Stimulated activated CD8-positive, alpha-beta memory T cell treated with anti-CD3 and anti-CD28 coated beads, Interleukin-7, amount 100 ng/mL, for 1 hour (primary cell): ENCODE measurements at places on chromosomes 4 and X.

DNA sequence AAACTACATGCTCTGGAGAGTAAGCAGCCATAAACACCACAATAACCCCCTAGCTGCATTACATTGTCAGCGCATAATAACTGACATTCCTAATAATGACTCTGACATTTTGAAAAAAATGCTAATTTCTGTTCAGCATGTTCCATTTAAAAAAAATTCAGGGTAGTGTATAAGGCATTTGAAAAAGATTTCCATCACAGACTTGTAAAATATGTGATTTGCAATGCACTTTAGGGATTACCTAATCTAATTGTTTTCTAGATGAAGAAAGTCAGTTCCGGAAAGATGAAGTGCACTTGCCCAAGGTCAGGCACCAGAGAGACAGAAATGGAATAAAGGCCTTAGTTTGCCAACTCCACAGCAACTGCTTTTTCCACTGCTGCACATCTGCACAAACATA, 55.3 kb downstream of the FANCB start:
- no peak for DNase-seq

- DNase-seq: no peak
Measured at GRCh38 chr4:183408796-183409195, 35.6 kb upstream of the CDKN2AIP start.

GRCh38 chr4:140255467-140255866, 101.5 kb upstream of the MAML3 start:
- DNase-seq: no peak

DNA sequence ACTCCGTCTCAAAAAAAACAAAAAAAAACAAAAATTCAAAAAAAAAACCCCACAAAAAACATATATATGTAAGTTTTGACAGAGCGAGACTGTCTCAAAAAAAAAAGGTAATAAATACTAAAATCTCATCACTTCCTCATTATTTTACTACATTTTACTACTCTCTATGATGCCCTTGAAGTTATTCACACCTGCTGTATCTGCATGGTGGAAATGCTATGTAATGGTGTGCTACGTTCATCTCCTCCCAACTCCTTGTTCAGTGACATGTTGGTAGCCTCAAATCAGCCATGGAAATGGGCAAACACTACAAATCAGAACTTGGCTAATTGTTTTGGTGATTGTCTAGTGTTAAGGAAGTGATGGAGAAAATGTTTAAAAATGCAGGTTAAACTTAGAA, 11.8 kb downstream of the RPS4X start:
- no peak for DNase-seq

GRCh38 chr4:45776146-45776545, 347.7 kb downstream of the GABRG1 start:
- no peak for DNase-seq

- no peak for DNase-seq
Measured at GRCh38 chr4:7430368-7430964, 4.3 kb downstream of the PSAPL1 start.

DNA sequence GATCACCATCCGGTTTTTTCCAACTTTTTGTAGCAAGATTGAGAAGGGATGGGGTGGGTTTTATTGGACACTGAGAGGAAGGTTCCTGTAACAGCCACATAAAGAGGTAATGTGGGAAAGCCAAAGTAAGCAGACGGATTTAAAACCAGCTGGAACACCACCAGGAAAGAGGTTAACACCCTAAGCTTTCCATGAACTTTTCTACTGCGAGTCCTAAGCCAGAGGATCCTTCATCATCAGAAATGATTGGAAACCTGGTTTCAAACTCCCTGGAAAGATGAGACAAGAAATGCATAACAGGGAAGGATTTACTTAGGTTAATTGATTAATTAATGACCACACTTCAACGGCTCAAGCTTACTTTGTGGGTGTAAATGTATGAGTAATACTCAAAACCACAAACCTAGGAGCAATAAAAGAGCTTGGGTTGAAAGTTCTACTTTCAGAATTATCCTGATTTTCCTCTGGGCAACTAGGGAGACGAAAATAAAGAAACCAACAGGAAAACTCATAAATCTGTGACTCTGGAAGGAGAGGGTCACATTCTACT, 91.5 kb downstream of the COX18 start:
- no peak for DNase-seq

DNA sequence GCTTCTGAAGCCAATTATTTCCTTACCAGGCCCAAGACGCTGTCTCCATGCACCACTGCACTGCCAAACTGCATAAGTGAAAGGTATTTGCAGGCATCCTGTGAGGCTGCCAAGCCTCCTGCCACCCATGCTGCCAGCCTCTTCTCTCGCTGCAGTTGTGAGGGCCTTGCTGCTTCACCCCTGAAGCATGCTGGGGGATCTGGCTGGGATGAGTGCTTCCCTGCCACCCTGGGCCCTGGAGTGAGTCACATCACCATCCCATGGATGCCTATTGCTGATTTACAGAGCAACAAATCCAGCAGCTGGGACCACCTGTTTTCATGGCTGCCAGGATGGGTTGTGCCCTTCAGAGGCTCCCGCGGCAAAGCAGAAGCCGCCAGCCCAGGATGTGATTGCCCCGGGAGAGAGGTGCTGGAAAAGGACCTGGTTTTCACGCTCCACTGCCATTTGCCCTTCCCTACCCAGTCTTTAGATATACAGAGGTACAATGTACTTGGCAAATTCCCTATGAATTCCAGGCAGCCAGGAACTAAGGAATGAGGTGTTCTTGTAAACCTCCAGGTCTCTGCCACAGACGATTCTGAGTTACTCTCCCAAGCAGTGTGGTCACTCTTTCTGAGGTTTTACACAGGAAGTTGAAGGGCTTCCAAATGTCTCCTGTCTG, 41.5 kb upstream of the PTCHD1 start:
- no peak for DNase-seq

DNA sequence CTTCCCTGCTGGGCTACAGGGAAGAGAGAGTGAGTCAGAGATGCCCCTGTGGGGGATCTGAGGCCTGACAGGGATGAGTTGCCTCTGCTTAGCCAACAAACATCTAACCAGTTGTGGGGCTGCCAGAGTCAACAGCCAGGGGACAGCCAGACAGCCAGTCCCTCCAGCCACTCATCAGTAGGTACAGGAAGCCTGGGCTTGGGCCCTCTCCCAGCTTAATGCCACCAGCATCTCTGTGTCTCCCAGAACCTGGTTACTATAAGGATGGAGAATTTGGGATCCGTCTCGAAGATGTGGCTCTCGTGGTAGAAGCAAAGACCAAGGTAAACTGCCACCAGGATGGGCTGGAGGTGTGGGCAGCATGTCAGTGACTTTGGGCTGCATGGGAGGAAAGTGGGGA, 17.3 kb upstream of the SASH3 start:
- no peak for DNase-seq

DNA sequence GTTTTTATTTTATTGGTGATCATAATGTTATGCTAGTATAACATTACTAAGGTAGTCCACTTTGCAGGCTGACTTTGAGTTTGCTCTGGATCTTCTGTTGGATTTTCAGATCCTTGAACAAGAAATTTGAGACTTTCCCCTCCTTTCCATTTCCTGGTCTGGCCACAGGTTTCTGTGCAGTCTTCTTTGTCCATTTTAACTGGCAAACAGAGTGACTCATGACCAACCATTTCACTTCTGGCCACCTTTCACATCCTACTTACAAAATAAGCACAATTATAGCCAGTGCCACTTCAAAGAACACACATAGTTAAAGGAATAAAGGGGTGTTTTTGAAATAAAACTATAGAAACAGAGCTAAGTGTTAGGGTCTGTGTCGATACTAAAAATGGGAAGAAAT, 8.4 kb downstream of the ANK2 start:
- no peak for DNase-seq

DNA sequence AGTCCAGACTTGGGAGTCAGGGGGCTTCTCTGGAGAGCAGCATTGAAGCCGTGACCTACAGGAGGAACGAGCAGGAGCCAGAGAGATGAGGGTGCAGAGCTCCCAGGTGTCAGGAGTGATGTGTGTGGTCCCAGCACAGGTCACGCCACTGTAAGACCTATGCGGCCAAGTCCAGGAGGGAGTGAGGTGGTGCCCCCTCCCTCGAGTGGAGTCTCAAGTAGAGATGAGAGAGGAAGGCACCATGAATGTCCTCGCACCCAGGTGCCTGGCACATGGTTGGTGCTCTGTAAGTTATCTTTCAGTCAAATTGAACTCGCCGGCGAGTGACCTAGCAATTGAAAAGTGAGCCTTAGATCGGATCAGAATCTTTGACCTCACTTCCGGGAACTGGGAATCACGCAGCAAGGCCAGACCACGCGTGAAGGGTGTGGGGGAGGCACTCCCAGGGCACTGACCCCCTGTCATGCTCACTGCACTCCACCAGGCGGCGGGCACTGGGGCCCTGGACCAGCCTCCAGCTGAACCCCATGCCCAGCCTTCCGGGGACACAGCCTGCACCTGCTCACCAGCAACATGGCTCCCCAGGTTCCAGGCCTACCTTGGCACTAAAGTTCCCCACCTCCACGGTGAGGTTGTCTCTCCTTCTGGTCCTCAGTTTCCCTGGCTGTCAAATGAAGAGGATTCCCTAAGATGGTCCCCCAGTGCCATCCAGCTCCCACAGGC, 127.4 kb downstream of the HMX1 start:
- no peak for DNase-seq

GRCh38 chr4:2795893-2796848, 3.3 kb downstream of the SH3BP2 start:
- no peak for DNase-seq
